ENCODE measurements at places on chromosomes 4 and X. TPM values are rescaled to one million over a fixed set of nuclear protein-coding genes. Genes with fewer than 3 reads are reported as not detected.

The CCDC110 gene
- polyA plus RNA-seq = 0.34 TPM

The MFAP3L gene
- polyA plus RNA-seq = 1.5 TPM

The SLC4A4 gene
- polyA plus RNA-seq = 70.0 TPM

The TLL1 gene
- polyA plus RNA-seq = 1.9 TPM

The FAT4 gene
- 1.5 TPM for polyA plus RNA-seq

The RASGEF1B gene
- polyA plus RNA-seq = 11.5 TPM

The S100G gene
- polyA plus RNA-seq = not detected

The EFNB1 gene
- 60.4 TPM for polyA plus RNA-seq

The RNF212 gene
- polyA plus RNA-seq = 4.7 TPM

The PTCHD1 gene
- under 0.01 TPM for polyA plus RNA-seq

The PDS5A gene
- polyA plus RNA-seq = 17.0 TPM

The XKRX gene
- polyA plus RNA-seq = not detected

The GRIA2 gene
- polyA plus RNA-seq = not detected

The PSMD10 gene
- polyA plus RNA-seq = 15.2 TPM

The PLXNB3 gene
- 9.1 TPM for polyA plus RNA-seq

The DUSP21 gene
- not detected for polyA plus RNA-seq

The NEIL3 gene
- polyA plus RNA-seq = not detected
